ENCODE measurements at places on chromosomes 4 and X.
A peak's percentile ranks its signal among the peaks of the same experiment; 100 is the strongest.

GRCh38 chr4:186942758-186943377 lies 219.2 kb upstream of the FAT1 start:
- DNase-seq = no peak

DNA sequence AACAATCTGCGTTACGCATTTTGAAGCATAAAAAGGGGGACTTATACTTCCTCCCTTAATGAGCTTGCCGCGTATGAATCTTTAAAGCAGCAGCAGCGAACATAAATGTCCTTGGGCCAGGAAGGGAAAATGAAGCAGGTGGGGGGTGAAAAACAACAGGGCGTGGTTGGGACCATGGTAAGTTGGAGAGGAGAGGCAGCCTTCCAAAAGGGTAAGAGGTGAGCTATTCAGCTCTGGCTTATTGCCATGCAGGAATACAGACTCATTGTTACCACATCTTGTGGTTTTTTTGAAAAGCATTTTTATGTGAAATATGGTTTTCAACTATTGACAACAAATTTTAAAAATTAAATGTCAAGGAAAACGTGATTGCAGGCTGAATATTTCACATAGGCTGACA lies 710.7 kb upstream of the FAM241A start:
- DNase-seq = no peak

DNA sequence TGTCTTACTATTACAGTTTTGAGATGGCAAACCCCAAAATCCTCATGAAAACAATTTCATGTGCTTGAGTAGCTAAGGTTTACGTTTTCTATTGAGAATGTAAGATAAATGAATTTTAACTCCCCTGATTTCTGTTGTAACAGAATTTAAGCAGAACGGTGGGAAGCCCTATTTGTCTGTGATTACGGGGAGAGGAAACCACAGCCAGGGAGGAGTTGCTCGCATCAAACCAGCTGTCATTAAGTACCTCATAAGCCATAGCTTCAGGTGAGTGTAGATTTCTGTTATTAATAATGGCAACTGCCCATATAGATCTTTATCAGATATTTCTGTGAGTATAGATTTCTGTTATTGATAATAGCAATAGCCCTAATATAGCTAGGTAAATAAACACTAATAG lies 44.2 kb upstream of the RHOH start:
- DNase-seq = peak; percentile 19

DNA sequence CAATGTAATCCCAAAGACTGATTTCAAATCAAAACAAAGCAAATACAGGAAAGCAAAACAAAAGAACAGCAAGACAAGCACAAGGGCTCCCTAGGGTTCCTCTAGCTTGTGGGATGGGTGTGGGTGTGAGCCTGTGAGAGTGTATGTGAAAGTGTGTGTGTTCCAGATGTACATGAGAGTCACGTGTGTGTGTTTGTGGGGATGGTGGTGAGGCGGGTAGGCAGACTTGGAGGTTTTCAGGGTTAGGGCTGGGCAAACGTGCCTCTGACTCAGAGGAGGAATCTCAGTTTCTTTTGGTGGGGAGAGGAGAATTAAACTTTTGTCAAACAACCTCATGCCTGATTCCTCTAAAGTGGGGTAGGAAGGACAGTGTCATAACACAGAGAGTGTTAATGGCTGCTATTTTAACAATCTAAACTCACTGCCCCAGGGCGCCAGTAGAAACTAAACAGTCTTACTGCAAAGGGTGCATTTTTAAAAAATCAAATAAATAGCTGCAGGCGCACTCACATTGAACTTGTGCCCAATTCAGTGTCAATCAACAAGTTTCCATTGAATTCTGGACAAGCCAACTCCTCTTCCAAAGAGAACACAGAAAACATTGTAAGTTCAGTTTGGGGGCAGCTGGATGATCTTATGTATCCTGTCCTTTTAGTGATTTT lies 51.8 kb downstream of the CHRDL1 start:
- peak; percentile 44 for DNase-seq

GRCh38 chr4:156764846-156765245 lies 206.8 kb downstream of the PDGFC start:
- no peak for DNase-seq

DNA sequence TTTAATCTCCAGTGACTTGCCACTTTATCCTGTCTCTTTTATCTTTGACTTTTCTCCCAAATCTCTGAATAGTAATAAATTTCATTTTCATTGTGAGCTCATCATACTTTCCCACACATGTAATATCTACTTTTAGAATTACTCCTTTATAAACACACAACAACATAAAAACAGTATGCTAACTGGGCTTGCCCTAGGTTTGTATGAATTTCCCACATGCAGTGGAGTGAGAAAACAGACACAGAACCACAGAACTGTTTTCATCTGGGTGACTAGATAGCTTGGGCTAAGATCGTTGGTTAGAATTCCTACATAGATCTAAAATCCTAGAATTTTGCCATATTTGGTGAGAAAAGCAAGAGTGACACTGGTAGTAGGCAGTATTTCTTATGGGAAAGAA lies 409.5 kb downstream of the SPRY1 start:
- DNase-seq = no peak

- DNase-seq = no peak
Observed at GRCh38 chrX:7247346-7247745, 99.4 kb upstream of the PUDP start.

DNA sequence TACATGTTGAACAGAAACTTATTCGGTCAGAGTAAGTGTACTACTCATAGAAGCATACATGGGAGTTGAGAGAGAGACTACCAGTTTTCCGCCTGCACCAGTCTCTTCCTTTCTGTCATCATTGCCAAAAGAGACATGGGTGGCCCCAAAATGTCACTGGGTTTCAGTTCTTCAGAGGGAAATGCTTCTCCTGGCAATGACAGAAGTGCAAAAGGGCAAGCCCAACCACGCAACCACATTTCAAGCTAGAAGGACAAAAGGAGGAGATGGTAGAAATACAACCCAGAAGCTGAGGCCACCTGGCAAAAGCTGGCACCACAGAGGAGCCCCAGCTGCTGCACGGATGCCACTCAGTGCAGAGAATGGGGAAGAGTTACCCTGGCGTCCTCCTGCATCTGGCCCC lies 320.1 kb downstream of the BCOR start:
- DNase-seq = peak; percentile 19

DNA sequence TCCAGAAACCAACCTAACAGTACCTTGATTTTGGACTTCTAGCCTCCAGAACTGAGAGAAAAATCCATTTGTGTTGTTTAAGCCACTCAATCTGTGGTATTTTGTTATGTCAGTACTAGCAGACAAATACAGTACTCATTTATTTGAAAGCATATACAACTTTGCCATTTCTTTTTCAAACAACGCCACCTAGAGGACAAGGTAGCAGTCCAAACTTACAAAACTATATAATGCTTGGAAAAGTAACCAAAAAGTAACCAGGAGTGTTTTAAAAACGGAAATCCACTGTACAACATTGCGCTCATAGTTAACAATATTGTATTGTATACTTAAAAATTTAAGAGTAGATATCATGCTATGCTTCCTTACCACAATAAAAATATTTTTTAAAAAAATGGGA lies 37.0 kb upstream of the FGF13 start:
- DNase-seq = peak; percentile 11

- DNase-seq = no peak
Observed at GRCh38 chr4:175229154-175229553, 311.0 kb downstream of the ADAM29 start.

- no peak for DNase-seq
Observed at GRCh38 chrX:41110801-41111625, 25.8 kb downstream of the USP9X start.

DNA sequence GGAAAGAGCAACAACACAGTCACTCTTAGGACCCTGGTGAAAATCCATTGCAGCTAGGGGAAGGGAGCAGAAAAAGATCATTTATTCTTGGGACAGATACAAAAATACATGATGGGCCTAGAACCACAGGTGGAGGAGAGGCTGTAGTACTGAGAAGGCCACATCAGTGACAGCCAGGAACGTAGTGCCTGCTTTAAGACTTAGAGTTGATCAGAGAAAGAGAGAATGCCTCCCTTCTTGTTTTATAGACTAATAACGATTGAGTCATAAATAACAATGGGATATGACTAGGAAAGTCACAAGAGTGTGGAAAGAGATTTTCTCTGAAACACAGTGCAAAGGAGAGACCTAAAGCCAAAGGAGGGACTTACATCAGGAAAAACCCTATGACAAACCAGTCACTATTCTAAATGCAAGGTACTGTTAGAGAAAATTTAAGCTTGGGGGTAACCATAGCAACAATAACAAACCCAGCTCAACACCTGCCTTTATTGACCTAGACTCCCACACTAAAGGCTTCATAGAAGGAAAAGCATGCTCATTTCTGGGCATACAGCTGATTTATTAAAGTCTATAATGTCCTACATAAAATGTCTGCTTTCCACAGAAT lies 1015.0 kb upstream of the GRID2 start:
- DNase-seq = no peak

GRCh38 chrX:69185141-69185540 lies 19.9 kb upstream of the PJA1 start:
- no peak for DNase-seq

DNA sequence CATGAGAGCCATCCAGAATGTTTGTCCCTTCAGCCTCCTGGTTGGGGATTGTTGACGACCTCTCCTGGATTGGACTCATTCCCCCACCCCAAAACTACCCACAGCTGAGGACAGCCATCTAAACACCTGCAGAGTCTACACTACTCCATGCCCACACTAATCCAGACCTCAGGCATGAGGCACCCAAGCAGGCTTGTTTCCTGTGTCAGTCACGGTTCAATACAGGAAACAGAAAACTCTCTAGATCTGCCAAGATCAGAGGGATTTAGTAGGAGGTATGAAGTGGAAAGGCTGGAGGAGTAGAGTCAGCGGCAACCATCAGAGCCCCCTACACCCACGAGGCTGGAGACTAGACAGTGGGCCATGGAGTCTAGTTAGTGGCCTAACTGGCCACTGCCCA lies 37.7 kb downstream of the HAND2 start:
- no peak for DNase-seq

DNA sequence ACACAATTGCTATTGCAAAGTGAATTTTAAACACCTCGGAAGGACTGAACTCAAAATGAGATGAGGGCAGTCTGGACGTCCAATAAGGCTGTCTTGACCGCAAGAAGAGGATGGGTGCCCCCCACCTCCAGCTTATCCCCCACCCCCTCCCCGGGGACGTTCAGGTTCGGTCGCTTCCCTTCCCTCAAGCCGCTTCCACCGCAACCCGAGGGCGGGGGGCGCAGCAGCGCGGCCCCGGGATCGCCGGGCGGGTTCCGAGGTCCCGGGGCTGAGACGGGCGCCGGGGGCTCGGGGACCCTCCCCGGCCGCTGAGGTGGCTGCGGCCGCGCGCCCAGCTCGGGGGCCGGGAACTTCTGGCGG lies 480 bp downstream of the USP46 start:
- peak; percentile 30 for DNase-seq

- no peak for DNase-seq
Observed at GRCh38 chrX:120570011-120570600, 9.3 kb upstream of the CUL4B start.

- DNase-seq = no peak
Observed at GRCh38 chr4:26468977-26469376, 21.3 kb downstream of the CCKAR start.

GRCh38 chrX:110412971-110413726 lies 54.5 kb downstream of the RTL9 start:
- DNase-seq = peak; percentile 71

DNA sequence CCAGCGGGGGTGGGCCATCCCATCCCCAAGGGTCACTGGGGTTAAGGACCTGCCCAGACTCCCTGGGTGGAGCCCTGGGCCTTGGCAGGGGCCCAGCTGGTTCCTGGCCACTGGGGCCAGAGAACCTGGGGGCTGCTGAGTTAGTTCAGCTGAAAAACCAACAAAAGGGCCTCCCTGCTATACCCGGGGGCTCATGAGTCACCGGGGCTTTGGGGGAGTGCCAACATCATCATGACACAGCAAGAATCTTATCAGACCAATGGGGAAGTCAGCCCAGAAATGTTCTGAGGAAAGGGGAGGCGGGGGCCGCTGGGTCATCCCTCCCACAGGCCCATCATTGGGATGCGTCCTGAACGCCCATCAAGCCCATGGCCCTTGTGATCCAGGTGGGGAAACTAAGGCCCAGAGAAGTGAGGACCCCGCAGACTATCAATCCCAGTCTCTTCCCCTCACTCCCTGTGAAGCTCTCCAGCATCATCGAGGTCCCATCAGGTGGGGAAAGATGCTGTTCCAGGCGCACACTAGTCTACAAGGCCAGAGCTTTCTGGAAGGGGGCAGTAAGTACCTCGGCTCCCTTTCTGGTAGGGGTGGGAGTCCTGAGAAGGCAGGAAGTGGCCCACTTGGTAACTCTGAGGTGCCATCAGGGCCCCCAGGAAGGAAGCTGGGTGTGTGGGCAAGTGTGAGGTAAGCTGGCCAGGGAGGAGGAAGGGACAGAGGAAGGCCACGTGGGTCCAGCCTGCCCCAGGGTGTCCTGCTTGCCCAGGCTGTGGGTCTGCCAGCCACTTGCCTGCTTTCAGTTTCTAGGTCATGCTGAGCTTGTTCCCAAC lies 4.5 kb downstream of the G6PD start:
- DNase-seq = no peak

GRCh38 chr4:40737879-40738278 lies 11.9 kb upstream of the NSUN7 start:
- DNase-seq = no peak

DNA sequence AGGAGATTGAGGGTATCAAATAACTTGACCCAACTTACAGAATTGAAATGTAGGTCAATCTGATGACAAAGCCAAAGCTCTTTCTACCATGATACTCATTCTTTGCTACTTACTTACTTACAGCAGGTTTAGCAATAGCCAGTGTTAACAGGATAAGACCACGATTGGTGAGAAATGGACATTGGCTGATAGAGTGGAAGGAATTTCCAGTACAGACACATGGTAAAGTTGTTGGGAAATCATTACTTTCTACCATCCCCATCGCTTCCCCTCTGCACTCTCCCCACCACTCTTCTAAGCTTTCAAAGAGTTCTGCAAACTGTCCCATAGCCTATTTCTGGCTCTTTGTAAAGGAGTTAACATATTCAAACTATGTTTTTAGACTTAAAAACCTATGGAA lies 119.7 kb downstream of the CHRNA9 start:
- no peak for DNase-seq

- DNase-seq = no peak
Observed at GRCh38 chrX:150934453-150934852, 36.0 kb upstream of the CD99L2 start.

DNA sequence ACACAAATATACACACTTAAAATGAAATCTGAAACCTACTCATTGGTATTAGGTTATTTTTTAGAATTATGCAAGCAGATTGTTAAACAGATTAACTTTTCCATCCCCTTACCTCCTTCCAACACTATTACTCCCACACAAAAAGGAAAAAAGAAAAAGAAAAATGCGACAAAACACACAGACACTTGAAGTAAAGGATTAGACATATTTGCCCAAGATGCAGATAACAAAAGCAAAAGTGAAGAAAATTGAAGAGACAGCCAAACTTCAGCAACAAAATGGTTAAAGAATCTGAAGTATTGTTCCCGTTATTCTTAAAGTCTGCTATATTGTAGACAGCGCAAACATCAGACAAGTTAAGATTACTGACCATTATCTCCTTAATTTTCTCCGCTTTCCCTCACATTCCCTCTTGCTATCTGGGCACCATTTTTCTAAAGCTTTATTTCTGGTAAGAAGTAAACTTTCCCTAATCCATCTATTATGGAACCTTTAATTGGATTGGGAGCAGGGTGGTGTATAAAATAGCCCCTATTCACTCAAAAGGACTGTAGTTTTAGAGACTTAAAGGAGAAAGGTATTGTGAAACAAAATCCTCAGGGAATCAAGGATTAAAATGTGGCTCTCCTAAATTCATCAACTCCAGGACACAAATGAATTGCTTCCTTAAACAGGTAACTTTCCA lies 34.7 kb upstream of the MAB21L2 start:
- DNase-seq = no peak
